Activated CD8-positive, alpha-beta T cell treated with anti-CD3 and anti-CD28 coated beads, Interleukin-2, amount 10 ng/mL, durations not matched to agents 7 days and 5 days (primary cell): ENCODE measurements at places on chromosomes 7 and 10. TPM values are rescaled to one million over a fixed set of nuclear protein-coding genes. Genes with fewer than 3 reads are reported as not detected.

Gene AMPH
- not detected for total RNA-seq

Gene PDCD11
- total RNA-seq, result 57.4 TPM

- no peak for DNase-seq
Observed at GRCh38 chr10:73793456-73793855, 8.1 kb downstream of the ZSWIM8 start.

Gene METTL27
- not detected for total RNA-seq

DNA sequence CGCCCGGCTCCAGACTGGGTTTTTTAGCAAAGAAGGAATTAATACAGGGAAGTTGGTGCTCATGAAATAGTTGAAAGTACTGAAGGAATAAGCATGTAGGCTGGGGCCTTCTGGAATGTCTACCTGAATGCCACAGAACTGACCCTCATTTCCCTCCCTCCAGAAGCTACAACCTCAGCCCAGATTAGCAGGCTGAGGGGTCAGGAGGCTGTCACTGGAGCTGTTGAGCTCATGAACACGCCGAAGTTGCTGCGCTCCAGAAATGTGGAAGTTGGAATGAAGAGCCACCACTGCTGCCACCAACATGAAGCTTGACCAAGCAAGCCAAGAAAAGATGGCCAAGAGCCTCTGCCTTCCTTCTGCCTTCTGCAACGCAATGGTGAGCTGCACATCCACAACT is 52.2 kb upstream of the KMT2E start:
- no peak for DNase-seq
